ENCODE measurements at places on chromosomes 1 and 21.

DNA sequence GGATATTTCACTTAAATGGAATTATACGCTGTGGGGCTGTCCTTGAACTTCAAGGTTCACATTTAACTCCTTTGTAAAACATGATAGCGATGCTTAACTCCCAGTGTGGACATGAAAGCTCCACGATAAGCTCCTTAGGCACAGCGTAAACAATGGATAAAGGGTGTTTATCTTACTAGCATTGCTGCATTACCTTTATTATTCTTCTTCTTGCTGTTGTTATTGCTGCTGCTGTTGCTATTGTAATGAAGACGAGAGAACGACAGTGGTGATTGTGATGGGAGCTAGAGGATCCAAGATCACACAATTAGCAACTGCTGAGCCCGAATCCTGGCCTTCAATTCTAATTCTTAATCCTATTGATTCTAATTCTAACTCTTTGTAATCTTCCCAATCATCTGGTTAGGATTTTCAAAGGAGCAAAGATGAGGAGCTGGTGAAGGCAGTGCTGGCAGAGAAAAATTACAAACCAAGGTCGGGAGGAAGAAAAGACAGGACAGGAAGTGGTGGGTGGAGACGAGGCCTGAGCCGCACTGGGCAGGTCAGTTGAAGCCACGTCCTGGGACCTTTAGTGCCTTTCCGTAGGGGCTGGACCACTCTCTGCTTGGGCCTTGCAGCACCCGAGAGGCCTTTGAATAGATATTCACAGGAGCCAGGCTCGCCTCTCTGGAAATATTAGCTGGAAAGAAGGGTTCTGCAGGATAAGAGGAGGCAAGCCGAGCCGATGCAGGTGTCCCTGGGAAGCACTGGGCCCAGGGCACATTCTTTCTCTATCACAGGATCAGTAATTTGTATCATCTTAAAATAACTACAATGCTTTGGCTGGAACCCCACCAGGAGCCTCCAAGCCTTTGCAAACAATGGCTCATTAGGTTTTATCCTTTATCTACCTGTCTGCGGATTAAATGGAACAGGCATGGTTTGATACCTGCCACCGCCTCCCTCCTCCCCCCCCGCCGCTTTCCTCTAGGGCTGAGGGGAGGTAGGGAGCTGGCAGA lies 571.6 kb downstream of the AJAP1 start:
- DNase-seq = no peak

- DNase-seq = no peak
These were observed 85.4 kb upstream of the ROR1 start for GRCh38 chr1:63688302-63688890.

DNA sequence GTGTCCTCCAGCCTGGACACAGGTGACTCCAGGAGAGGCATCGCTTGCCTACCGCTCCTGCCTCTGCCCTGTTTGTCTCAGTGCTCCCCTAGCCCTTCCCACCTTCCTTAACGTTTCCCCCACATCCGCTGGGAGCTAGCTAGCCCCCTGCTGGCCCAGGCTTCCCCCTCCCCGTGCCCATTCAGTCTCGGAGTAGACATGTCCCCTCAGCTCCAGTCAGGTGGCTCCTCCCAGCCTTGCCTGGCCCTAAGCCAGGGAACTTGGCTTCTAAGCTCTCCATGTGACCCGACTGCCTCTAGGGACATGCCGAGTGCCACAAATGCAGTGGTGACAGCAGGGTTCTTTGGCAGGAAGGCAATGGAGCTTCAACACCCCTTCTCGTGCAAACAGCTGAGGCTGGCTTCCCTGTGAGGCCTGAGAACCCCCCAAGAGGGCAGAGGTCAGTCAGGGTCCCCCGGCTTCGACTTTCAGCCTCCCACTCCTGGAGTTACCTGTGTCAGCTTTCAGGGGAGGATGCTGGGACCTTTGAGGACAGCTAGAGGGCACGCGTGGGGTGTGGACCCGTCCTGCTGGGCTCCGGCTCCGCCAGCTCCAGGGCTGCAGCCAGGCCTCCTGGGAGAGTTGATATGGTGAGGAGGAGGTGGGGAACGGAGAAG lies 16.2 kb downstream of the DRAXIN start:
- peak; percentile 31 for DNase-seq

- DNase-seq = no peak
These were observed 135.8 kb upstream of the FGGY start for GRCh38 chr1:59161136-59161535.

GRCh38 chr1:168135921-168136708 lies 615 bp downstream of the GPR161 start:
- DNase-seq = peak; percentile 18

DNA sequence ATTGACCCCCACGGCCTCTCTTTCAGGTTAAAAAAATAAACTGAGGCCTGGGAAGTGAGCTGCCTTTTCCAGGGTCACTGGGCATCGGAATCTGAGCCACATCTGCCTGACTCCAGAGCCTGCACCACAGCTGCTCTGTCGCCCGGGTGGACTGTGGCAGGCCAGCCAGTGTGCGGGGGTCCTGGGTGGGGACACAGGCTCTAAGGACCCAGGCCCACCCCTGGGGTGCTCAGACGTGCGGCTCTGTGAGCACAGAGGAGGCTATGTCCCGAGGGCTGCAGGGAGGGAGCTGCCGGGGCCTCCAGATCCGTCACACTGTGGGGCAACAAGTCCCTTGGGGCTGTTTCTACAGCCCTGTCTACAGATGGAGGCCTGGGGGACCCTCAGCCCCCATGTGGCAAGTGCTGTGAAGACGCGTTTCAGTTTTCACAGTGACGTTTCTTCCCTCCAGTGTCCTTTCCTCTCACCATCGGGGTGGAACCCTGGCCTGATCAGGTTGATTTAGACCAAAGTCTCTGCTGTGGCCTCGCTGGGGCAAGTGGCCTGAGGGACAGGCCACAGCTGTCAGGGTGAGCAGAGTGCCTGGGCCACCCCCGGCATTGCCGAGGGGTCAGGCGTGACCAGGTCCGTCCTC lies 39.2 kb upstream of the ACTRT2 start:
- no peak for DNase-seq

GRCh38 chr1:93784538-93784937 lies 94.5 kb downstream of the DNTTIP2 start:
- no peak for DNase-seq

DNA sequence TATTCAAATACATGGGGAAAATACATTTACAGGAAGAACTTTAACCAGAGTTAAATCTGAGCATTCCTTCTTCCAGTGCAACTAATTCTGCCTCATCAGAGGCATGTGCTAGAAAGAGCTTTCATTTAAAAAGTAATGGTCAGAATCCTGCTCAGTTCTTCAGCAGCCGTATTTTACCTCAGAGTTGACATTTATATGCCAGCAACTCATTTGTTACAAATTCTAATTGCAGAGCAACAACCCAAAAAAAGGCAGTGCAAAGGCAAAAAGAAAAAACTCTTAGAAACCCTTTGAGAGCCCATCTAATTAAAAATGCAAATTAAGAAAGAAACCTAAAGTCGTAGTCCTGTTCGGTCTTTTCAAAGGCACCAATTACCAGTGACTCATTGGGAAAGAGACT lies 392.5 kb downstream of the PBX1 start:
- no peak for DNase-seq

- no peak for DNase-seq
These were observed 36.7 kb upstream of the GRHL3 start for GRCh38 chr1:24282491-24282890.

- DNase-seq = no peak
These were observed 23.7 kb upstream of the C1orf198 start for GRCh38 chr1:230892018-230892491.

- DNase-seq = no peak
These were observed 39.0 kb upstream of the SYNC start for GRCh38 chr1:32741413-32742198.

DNA sequence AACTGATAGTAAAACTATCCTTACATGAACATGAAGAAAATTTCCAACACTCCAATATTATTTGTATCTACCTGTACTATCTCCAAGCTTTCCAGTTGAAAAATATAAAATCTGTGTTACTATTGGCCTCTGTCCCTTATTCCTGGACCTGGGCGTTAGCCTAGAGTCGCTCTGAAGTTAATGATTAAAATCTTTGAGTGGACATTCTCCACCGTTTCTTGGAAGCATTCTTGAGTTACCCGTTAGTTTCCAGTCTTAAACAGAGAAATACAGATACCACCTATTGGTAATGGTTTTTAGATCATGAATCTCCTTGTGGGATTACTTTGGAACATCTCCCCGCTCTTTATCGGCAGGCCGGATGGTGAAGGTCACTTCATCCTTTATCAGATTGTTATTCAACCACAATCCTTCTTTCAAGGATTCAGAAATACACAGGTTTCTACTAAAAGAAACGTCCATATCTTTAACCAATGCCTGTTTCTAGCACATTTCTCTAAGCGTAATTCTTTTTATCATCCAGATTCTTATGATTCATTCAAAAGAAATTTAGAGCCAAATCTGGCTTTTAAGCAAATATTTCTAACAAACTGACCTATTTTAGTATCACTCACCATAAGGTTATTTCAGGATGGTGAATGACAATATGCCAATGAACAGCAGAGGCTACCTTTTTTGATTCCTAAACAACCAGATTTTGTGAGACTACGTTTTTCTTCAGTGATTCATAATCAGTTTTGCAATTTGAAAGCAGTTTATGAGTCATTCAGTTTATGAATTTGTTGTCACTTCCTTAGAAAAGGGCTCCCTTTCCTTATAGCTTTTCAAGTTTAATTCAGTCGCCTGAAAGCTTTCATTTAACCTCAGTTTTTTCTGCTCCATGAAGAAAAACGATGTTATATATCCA lies 70.2 kb upstream of the ERRFI1 start:
- peak; percentile 70 for DNase-seq

DNA sequence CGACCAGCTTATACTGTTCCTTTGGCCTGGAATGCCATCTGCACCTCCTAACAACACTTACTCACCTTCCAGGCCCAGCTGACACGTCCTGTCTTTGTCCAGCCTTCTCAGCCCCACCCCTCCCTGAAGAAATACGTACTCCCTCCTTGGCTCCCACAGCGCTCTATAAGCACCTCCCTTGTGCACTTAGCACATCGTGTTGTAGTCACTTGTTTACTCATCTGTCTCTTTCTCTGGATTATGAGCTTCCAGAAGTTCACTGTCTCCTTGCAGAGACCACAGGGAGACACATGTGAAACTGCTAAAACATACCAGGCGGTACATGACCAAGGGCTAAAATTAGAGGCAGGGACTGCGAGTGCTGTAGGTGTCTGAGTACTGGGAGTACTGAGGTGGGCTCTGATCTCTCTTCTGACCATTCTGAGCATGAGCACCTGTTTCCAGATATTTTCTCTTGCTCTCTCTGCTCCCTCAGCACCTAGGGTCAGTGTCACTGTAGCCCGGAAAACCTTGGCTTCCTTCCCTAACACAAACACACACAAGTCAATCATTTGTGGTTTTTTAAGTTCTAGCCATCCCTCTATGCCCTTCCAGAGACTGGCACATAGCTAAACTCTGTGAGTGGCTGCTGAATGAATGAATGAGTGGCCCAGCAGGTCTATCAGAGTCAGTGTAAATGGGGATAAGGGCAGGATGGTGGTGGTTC lies 5.1 kb downstream of the DCST1 start:
- DNase-seq = peak; percentile 53

DNA sequence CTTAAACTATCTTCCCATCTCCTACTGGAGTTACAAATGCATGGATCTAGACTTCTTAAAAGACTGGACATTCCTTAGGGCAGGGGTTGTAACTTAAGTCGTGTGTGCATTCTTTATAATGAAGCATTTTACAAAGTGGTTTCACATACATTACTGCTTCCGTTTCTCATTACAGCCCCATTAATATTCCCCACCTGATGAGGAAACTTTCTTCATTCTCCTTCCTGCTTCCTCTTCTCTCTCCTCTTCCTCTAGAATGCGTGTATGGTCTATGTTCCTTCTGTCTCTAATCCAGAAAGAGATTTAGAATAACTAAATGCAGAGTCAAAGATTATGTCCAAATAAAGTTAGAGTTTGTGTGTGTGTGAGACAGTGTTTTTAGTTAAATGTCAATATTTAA lies 1.8 kb upstream of the CAP1 start:
- no peak for DNase-seq

DNA sequence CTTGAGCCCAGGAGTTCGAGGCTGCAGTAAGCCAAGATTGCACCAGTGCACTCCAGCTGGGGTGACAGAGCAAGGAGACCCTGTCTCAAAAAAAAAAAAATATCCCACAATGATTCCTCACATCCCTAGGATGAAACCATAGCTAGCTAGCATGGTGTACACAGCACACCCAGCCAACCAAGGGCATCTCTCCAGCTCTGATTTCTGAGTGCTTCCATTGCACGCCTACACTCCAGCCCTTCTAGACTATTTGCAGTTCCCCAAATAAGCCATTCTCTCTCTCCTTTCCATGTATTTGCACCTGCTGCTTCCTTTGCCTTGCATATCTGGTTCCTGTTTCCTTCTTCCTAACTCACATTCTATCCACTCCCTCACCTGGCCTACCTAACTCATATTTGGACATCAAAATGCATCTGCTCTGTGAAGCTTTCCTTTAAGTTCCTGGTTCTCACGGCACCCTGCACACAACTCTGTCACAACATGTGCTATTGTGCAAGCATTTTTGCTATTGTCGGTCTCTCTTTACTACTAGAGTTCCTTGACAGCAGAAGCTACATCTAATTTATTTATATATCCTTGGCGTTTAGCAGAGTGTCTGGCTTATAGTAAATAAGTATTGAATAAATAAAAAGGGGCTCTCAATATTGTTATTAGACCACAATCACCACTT lies 2.4 kb upstream of the ELAPOR1 start:
- DNase-seq = no peak

GRCh38 chr21:41925767-41926116 lies 28.1 kb downstream of the C2CD2 start:
- no peak for DNase-seq

- no peak for DNase-seq
These were observed at the start of gene RHBG for GRCh38 chr1:156368889-156369684. Gene RHBG, plus strand, starts transcription at chr1:156369211. Its CDS starts 39 bp downstream, at chr1:156369250.

DNA sequence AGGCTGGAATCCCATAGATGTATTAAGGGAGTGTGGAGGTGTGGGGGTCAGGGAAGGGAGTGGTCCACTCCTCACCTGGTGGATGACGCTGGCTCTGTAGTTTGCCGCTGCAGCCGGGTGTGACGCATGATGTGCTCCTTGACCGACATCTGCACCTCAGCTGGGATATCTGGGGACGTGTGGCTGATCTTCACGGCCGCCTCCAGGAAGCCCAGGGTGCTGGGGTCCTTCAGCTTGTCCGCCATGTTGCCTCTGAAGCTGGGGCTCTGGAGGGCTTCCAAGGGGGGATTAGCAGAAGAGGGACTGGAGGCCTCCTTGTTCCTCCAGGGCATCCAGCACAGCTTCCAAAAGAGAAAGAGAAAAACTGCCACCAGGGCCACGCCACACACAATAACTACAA lies 14.1 kb downstream of the SYT6 start:
- no peak for DNase-seq

DNA sequence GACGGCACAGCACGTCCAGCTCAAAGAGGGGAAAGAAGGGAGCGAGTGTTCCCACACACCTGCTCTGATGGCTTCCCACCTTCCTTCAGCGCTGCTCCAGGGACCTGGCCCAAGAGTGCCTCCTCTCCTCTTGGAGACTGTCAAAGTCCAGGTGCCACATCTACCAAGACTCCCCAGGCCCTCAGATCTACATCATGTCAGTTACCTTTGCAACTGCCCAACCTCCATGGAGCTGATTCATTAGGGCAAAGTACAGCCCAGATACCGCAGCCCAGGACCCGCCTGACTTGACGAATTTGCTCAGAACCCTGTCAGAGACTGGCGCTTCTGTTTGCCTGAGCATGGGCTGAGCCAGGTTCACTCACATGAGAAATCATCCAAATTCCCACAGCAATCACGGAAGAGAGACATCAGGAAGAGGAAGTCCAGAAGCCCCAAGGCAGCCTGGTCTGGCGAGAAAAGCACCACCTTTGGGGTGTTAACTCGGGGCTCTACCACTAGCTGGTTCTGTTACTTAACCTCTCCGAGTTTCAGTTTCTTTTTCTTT lies at the start of gene SEC16B:
TSS of gene SEC16B (minus strand) at position 234 of the 547 bp plus-strand sequence. CDS start 2,077 bp downstream, outside the sequence.
- DNase-seq = no peak

Measured in Caki2 (cell line).